ENCODE measurements at places on chromosomes 3 and 15. TPM values are rescaled to one million over a fixed set of nuclear protein-coding genes. Genes with fewer than 3 reads are reported as not detected.

- H3K4me1 ChIP-seq = no peaks in the 10 kb centered on the region
- DNase-seq = no peak
- no peaks in the 10 kb centered on the region for H3K27me3 ChIP-seq
- no peak overlapping the region for H3K4me3 ChIP-seq
- H3K27ac ChIP-seq = no peak overlapping the region
- no peaks in the 10 kb centered on the region for H3K36me3 ChIP-seq
Measured at GRCh38 chr3:31014317-31015040, 120.0 kb upstream of the GADL1 start.

GOLGA8J gene
- total RNA-seq = not detected

FEZF2 gene
- not detected for total RNA-seq

DNA sequence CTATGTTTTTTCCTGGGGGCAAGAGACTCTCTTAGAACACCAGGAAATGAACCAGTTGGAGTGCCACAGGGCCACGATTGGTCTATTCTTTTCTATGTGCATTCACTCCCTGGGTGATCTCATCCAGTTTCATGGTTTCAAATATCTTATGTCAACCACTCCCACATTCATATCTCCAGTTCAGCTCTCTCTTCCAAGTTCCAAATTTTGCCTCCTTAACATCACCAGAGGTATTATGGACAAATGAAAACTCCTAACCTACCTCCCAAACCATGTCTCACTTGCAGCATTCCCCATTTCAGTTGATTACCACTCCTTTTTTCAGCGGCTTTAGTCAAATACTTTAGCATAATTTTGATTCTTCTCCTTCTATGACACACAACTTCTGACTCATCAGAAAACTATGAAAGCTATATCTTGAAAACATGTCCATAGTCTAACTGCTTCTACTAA is 203.1 kb upstream of the SEMA6D start:
- no peak overlapping the region for H3K4me3 ChIP-seq
- H3K36me3 ChIP-seq = no peaks in the 10 kb centered on the region
- H3K27ac ChIP-seq = no peak overlapping the region
- H3K27me3 ChIP-seq = no peaks in the 10 kb centered on the region
- no peak for DNase-seq
- no peaks in the 10 kb centered on the region for H3K4me1 ChIP-seq

DNA sequence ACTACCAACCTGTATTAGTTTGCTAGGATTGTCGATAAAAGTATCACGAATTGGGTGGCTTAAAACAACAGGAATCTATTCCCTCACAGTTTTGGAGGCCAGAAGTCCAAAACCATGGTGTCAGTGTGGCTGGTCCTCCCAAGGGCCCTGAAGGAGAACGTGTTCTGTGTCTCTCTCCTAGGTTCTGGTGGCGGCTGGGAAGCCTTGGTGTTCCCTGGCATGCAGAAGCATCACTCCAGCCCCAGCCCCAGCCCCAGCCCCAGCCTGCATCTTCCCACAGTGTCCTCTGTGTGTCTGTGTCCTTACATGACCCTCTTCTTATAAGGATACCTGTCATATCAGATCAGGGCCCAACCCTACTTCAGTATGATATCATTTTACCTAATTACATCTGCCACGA is 272.5 kb upstream of the LYSMD4 start:
- no peaks in the 10 kb centered on the region for H3K4me1 ChIP-seq
- H3K4me3 ChIP-seq = no peak overlapping the region
- no peaks in the 10 kb centered on the region for H3K27me3 ChIP-seq
- no peak for DNase-seq
- no peaks in the 10 kb centered on the region for H3K36me3 ChIP-seq
- no peak overlapping the region for H3K27ac ChIP-seq

LRRC49 gene
- total RNA-seq = 0.79 TPM

ZMYND10 gene
- 0.42 TPM for total RNA-seq

DNA sequence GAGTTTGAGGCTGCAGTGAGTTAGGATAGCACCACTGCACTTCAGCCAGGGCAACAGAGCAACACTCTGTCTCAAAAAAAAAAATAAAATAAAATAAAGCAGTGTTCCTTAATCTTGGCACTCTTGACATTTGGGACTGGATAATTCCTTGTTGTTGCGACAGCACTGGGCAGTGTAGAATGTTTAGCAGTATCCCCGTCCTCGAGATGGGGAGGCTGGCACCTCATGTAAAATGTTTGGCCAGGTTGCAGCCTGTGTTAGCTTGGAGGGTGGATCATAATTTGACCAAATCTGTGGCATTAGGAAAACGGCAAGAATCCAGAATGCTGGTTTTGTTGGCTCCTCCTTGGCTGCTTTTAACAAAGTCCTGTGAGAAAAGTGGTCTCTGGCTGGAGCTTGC is 47.0 kb downstream of the ZNF445 start:
- no peaks in the 10 kb centered on the region for H3K27me3 ChIP-seq
- H3K4me1 ChIP-seq = peaks cover 2% of the 10 kb centered on the region
- no peak overlapping the region for H3K27ac ChIP-seq
- no peaks in the 10 kb centered on the region for H3K36me3 ChIP-seq
- DNase-seq = no peak

GRCh38 chr15:39868396-39868795 is 51.7 kb downstream of the GPR176 start:
- H3K4me3 ChIP-seq = no peak overlapping the region
- no peaks in the 10 kb centered on the region for H3K27me3 ChIP-seq
- no peak overlapping the region for H3K27ac ChIP-seq
- no peak for DNase-seq
- H3K36me3 ChIP-seq = no peaks in the 10 kb centered on the region

IL17RB gene
- 24.3 TPM for total RNA-seq

SLC9C1 gene
- not detected for total RNA-seq

DNA sequence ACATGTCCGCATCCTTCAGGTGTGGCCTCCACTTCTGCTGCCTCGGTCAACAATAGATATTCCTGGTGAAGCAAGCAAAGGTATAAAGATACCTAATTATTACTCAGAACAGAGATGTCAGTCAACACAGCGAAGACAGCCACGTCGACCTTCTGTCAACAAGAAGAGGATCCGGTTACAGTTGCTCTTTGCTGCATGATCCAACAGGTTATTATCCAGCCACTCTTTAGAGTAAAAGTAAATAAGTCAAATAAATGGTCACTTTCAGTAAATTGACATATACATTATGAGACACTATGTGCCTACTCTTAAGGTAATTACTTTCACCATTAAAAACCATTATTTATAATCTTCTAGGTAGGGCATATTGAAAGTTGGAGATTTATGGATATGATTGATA is 356.8 kb upstream of the ATP11B start:
- H3K36me3 ChIP-seq = no peaks in the 10 kb centered on the region
- no peak overlapping the region for H3K27ac ChIP-seq
- H3K27me3 ChIP-seq = no peaks in the 10 kb centered on the region
- no peak overlapping the region for H3K4me3 ChIP-seq
- no peak for DNase-seq

DIS3L gene
- total RNA-seq = 21.1 TPM

DNA sequence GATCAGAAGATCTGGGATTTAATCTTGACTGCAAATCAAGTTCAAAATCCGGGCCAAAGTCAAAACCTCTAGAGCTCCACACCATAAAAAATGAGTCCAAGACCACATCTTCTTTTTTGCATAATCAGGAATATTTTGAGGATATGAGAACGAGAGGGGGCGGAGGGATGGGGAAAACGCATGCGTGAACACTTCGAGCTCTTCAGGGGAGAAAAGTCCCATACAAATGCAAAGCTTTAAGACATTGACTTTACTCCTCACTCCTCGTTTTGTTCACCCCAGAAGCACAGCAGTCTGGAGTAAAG is 68.2 kb downstream of the SUMF1 start:
- H3K4me3 ChIP-seq = no peak overlapping the region
- H3K27me3 ChIP-seq = no peaks in the 10 kb centered on the region
- H3K4me1 ChIP-seq = no peaks in the 10 kb centered on the region
- H3K36me3 ChIP-seq = no peaks in the 10 kb centered on the region
- no peak overlapping the region for H3K27ac ChIP-seq

DNA sequence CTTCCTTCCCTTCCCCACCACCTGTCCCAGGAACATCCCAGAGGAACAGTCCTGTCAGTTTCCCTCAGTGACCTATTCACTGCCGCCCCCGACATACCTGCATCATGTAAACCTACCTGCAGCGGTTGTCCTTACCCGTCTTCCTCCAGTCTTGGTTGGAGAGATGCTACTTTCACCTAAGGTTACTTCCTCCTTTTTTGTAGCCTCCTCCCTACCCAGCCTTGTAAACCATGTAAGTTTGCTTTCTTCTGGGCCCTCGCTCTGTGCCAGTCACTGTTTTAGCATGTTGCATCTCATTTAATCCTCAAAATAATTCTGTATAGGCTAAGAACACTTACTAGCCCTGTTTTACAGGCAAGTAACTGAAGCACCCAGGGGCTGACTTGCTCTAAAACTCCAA is 58.3 kb downstream of the GPR171 start:
- no peaks in the 10 kb centered on the region for H3K36me3 ChIP-seq
- no peak overlapping the region for H3K4me3 ChIP-seq
- DNase-seq = no peak
- H3K27me3 ChIP-seq = no peaks in the 10 kb centered on the region
- H3K4me1 ChIP-seq = no peaks in the 10 kb centered on the region
- H3K27ac ChIP-seq = no peak overlapping the region

GRCh38 chr15:63111481-63111880 is 10.2 kb upstream of the LACTB start:
- no peak overlapping the region for H3K4me3 ChIP-seq
- no peak overlapping the region for H3K27ac ChIP-seq
- no peaks in the 10 kb centered on the region for H3K36me3 ChIP-seq
- H3K27me3 ChIP-seq = no peaks in the 10 kb centered on the region
- DNase-seq = no peak

GRCh38 chr3:151835751-151836525 is 22.0 kb downstream of the AADAC start:
- no peaks in the 10 kb centered on the region for H3K27me3 ChIP-seq
- H3K4me3 ChIP-seq = no peak overlapping the region
- H3K36me3 ChIP-seq = no peaks in the 10 kb centered on the region
- peaks cover 4% of the 10 kb centered on the region for H3K4me1 ChIP-seq

- no peak for DNase-seq
- H3K4me3 ChIP-seq = no peak overlapping the region
- no peak overlapping the region for H3K27ac ChIP-seq
- no peaks in the 10 kb centered on the region for H3K4me1 ChIP-seq
Measured at GRCh38 chr15:97521381-97522285, 438.9 kb upstream of the ARRDC4 start.

DNA sequence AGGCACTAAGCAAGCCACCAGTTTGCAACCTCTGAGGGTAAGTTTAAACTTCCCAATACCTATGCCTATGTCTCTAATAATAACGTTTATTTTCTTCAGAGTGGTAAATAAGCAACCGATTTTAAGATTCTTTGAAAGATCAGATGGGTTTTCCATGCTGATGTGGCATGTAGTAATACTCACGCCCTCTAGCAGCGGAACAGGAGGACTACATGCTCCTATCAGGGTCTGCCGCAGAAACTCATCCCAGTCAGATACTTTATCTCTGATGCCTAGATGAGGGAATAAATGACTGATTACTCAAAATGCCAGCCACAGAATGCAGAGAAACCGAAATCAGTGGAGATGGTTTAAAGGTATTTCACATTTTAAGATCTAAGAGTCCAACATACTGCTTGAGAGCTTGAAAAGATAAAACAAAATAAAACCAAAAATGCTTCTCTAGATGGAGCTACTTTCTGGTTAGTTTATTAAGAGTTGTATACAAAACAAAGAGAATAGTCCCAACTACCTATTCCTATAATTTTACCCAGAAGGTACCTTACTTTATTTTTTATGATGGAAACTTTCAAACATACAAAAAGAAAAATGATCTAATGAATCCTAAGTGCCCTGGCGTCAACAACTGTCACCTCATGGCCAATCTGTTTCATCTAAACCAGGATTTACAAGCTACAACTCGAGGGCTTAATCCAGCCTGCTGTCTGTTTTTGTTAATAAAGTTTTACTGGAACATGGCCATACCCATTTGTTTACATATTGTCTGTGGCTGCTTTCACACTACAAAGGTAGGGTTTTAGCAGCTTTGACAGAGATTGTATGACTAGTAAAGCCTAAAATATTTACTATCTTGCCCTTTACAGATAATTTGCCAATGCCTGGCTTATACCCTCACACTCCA is 37.5 kb upstream of the STIMATE start:
- H3K4me3 ChIP-seq = no peak overlapping the region
- no peaks in the 10 kb centered on the region for H3K27me3 ChIP-seq
- H3K4me1 ChIP-seq = no peaks in the 10 kb centered on the region
- no peak for DNase-seq

- no peak overlapping the region for H3K27ac ChIP-seq
- DNase-seq = no peak
- H3K4me3 ChIP-seq = no peak overlapping the region
- H3K36me3 ChIP-seq = no peaks in the 10 kb centered on the region
Measured at GRCh38 chr3:105561876-105562275, 195.2 kb downstream of the ALCAM start.

DNA sequence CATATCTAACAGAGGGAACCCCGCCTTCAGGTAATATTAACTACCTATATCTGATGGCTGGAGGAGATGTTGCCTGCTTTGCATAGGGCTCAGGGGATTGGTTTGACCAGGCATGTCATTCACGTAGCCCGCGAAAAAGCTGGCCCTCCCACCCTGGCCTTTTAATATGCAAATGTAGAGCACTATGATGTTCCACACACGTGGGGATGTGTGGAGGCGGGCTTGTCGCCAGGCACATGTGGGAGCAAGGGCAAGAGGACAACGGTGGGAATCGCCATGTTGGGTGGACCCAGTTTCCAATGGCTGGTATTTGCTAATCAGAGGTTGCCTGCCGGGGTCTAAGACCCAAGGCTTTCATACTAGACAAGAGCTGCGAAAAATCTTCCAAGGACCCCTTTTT is 469.8 kb downstream of the ZPLD1 start:
- H3K4me1 ChIP-seq = no peaks in the 10 kb centered on the region
- no peak overlapping the region for H3K27ac ChIP-seq
- no peaks in the 10 kb centered on the region for H3K36me3 ChIP-seq
- no peaks in the 10 kb centered on the region for H3K27me3 ChIP-seq
- DNase-seq = no peak

CLRN1 gene
- total RNA-seq = not detected

ITIH1 gene
- 376 TPM for total RNA-seq

GRCh38 chr3:176430244-176431037 is 766.8 kb downstream of the TBL1XR1 start:
- no peak for DNase-seq
- no peaks in the 10 kb centered on the region for H3K4me1 ChIP-seq
- no peak overlapping the region for H3K27ac ChIP-seq
- no peaks in the 10 kb centered on the region for H3K36me3 ChIP-seq
- no peaks in the 10 kb centered on the region for H3K27me3 ChIP-seq
- H3K4me3 ChIP-seq = no peak overlapping the region

- no peaks in the 10 kb centered on the region for H3K36me3 ChIP-seq
- DNase-seq = no peak
Measured at GRCh38 chr3:106208251-106208650, 339.4 kb upstream of the CBLB start.

- no peak overlapping the region for H3K4me3 ChIP-seq
- H3K27me3 ChIP-seq = no peaks in the 10 kb centered on the region
- no peaks in the 10 kb centered on the region for H3K36me3 ChIP-seq
- H3K27ac ChIP-seq = no peak overlapping the region
Measured at GRCh38 chr3:9135930-9136525, 113.4 kb downstream of the SRGAP3 start.

CYP1A1 gene
- total RNA-seq = 4.2 TPM
